Left lobe of liver (tissue), 2 donors: ENCODE measurements at places on chromosomes 5 and 9. TPM values are rescaled to one million over a fixed set of nuclear protein-coding genes. Genes with fewer than 3 reads are reported as not detected.
A peak's percentile ranks its signal among the peaks of the same experiment; 100 is the strongest.

The CRB2 gene
- total RNA-seq: not detected

The DMRTA1 gene
- total RNA-seq: 6.9 TPM

GRCh38 chr5:10913841-10914240 is 152.8 kb upstream of the DAP start:
- no peak for DNase-seq

GRCh38 chr5:136191304-136192014 is 1.5 kb downstream of the SMIM32 start:
- DNase-seq: no peak

DNA sequence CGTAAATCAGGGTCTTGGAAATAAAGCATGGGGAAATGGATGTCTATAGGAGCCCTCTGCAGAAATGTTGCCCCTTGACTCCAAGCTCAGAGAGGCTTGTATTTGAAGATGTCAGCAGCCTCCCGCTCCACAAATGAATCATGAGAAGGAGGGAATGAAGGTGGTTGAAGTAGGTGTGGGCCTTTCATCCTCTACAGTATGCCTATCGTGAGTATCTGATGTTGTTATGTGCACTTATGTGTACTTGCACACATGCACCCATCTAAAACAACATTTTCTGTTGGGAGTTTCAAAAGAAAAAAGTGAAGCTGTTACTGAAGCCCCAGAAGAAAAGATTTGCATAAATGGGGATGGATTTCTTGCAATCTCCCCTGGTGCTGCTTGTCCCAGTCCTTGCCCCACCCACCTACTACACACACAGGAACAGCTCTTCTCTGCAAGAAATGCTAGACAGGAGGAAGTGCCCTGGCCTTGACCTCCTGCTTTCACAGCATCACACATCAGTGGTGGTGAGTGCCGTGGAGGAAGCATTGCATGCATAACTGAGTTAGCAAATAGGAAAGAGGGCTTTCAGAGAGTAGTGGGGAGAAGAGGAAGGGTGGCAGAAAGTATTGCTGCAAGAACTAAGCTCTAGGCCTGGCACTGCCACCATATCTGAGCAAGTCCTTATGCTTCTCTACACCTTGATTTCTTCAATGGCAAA is 156.1 kb downstream of the SNX18 start:
- DNase-seq: peak; percentile 59

DNA sequence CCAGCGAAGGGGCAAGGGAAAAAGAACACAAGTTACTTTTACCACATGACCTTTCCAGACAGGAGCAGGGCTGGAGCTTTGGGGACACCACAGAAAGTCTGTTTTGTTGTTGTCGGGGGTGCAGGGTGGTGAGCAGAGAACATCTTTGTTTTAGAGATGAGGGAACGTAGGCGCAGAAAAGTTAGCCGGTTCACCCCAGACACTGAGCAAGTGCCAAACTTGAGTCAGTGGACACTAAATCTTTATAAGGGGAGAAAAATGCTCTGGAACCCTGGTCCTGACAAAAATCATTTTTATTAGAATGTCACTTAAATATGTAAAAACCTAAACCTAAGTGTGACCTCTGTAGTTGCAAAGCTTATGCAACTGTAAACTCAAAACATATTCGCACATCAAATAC is 126.4 kb upstream of the GAS1 start:
- DNase-seq: no peak

DNA sequence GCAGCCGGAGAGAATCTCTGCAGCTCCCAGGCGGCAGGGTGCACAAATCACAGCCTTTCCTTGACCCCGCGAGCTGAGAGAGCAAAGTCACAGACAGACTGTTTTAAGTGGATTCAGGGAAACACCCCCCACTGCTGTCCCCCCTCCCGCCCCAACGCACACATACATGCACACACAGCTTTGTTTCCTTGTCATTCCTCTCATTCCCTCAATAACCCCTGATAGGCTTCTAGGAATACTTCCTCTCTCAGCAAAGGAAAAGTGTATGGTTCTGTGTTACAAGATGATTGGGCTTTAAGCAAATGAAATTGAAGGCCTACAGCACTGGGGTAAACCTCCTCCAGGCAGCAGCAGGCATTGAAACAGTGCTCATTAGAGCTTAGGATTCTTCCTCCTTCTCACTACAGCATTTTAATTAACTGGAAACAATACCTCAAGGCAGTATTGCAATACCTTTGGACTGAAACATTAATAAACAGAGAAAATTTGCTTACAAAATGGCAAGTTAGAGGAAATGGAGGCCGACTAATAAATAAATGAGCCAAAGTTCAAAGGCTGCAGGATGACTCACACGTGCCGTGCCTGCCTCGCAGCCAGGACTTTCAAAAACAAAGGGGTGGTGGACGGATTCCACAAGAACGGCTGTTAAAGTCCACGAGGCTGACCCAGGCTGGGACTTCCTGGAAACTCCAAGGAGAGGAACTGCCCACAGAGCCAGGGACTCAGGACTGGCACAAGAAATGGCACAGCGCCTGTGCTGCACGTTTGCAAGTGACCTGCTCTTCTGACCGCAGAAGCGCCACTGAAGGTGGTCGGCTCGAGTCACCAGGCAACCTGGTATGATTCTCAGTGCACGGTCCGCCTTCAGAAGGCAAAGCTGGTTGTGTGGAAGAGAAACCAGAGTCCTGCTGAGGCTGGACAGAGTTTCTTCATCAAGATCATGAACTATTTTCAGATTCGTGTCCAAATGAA is 236.2 kb downstream of the SYK start:
- peak; percentile 84 for DNase-seq

DNA sequence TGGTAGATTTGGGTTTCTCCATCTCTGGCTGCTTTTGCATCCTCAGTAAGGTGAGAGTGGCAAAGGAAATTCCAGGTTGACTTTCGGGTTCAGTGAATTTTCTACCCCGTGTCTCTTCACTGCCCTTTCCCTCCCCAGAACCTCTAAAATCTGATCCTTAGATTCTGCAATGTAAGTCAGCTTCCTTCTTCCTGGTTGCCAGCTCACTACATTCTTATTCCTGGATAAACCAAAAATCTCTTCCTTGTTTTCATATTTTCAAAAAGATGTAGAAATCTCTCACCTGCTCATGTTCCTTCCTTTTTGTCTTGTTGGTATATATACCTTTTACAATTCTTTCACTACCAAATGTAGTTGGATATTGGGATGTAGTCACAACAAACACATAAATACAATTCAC is 145.8 kb downstream of the TMC1 start:
- DNase-seq: no peak

GRCh38 chr9:136762915-136763648 is 1.2 kb downstream of the LCN15 start:
- DNase-seq: peak; percentile 47

DNA sequence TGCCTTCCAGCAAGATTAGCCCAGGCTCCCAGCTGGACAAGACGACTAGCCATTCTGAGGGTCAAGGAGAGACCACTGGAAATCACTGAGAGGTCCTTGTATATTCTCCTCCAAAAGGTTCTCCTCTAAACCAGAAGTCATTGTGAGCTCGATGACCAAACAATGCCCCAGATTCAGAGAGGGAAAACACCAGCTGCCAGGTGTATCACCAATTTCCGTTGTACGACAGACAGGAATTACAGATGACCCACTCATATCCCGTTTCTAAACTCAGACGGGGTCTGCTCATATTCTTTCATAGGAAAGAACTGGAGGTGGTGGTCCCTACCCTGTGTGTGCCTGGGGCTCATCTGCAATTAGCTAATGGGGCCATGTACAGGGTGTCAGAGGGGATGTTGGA is 14.2 kb downstream of the FAXDC2 start:
- DNase-seq: no peak
